ENCODE measurements at places on chromosomes 3 and 15.

DNA sequence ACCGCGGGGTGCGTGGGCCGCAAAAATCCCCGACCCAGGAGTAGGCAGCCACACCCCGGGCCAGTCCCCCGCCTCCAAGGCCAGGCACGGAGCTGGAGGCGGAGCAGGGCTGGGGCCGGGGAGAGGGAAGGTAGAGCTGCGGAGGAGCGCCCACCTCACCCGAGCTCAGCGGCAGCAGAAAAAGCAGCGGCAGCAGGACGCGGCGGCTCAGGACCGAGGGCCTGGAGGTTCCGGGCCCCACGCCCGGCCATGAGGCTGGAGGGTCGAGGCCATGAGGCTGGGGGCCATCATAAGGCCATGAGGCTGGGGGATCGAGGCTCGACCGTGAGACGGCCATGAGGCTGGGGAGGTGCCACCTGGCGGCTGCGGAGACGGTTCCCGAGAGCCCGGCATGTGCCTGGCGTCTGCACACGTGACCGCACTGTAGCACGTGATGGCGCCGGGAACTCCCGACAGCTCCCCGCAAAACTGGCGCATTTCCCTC, 32.9 kb upstream of the PRSS50 start:
- no peak for DNase-seq

- no peak for DNase-seq
Observed at GRCh38 chr3:114332342-114333179, 38.7 kb downstream of the TIGIT start.

GRCh38 chr3:112560721-112561483, 860 bp downstream of the ATG3 start:
- peak; percentile 49 for DNase-seq

DNA sequence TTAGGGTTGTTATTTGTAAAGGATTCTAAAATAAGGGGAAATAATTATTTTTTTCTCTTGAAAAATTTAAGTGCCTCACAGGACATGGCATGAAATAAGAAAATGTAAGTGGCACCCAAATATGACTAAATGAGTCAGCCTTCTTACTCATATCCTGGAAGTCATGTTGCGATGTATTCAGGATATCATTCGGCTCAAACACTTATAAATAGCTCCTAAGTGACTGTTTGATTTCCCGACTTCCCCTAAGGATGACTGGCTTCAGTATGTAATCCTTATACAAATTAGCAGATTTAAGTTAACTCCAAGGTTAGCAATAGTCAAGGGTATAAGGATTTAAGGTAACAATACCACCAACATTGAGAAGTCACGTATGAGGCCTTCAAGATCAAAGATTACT, 57.3 kb upstream of the OSTN start:
- no peak for DNase-seq

DNA sequence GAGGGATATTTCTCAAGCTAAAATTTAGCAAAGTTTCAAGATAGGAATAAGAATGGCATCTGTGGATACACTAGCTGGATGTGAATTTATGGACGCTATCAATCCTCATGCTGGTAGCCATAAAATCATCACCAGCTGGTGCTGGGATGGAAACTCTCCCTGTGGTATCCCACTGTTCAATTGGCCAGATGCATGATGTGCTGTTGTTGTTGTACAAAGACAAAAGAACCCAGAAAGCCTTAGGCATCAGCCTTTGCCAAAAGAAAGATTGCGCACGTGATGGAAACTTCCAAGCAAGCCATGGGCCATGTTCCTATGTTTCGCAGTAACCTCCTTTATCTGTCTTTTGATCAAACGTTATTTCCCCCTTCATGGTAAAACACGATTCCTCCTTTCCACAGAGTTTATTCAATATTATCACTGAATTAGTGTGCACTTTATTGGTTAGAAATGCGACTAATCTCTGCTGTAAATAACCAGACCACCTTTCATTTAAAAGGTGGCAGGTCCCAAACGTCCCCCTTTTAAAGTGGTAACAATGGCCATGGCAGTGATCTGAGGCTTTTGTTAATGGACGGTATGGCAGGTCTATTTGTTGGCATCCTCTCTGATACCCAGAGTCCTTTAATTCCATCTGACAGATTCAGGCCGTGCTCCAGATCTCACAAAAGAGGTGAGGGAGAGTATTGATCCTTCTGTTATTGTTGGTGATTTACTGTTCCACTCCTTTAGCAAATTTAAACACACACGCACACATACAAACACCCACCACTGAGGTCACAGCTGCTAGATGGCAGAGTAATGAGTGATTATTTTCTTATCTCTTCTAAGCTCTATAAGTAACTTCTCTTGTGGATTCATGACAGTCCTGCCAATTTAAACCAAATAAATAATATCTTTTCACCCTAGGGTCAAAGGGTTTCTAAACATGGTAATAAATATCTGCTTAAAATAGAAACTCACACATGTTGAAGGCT, 291.2 kb upstream of the KCNMB2 start:
- peak; percentile 10 for DNase-seq

DNA sequence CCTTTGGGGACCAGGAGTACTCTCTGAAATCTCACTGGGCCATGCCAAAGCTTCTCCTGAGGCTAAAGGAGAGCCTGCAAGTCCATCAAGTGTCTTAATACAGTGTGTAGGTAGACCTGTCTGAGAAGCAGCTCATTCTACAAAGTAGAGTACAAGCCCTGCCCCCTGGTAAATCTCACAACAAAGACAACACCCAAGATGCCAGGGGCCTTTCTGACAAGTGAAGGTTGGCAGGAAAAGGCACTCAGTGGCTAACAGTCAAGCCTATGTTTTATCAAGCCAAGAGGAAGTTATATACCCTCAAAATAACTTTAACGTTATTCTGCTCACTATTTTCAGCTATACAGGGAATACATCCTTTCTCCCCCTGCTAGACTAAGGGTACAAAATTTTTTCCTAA, 58.3 kb downstream of the NMNAT3 start:
- no peak for DNase-seq

DNA sequence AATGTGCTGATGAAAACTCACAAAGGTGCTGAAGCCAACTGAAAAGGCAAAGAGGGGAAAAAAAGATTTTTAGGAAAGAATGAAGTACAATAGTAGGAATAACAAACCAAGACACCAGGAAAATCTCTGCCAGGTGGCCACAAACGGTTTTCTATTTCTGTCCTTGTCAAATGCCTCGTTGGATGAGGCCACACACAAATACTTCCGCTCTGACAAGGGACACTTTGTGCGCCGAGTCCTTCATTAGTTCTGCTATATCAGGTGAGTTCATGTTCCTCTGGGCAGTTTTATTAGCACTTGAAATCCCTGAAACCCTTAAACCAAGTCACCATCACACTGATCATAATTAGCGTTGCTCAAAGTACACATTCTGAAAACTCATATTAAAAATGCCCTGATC, 373.1 kb downstream of the VPS13C start:
- no peak for DNase-seq

DNA sequence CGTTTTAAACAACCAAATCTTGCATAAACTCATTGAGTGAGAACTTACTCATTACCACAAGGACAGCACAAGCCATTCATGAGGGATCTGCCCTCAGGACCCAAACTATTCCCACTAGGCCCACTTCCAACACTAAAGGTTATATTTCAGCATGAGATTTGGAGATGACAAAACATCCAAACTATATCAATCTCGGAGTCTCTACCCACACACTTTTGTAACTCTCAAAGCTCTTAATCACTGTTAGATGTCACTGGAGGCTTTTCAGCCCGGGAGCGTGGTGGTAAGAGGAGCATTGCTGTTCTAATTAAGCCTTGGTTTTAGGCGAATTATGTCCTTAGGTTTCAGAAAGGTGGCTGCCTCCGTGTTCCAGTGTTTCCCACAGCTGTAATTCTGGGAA, 86.3 kb downstream of the CNTN6 start:
- DNase-seq = no peak

DNA sequence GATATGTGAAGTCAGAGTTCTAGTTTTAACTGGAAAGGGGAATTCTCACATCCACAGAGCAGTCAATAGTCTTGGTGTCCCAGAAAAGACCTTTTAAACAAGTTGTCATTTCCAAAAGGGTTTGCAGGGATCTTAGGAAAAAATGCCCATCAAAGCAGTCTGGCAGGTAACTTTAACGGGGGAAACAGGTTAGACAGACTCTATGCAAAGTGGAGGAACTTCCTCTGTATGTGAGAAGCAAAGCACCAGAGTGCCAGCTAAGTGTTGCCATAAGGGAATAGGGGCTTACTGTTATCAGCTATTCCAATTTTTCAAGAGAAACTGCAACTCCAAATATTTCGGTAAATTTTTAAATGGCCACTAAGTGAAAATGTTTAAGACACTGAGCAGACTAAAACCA, 307.9 kb upstream of the MDFIC2 start:
- DNase-seq = no peak

- no peak for DNase-seq
Observed at GRCh38 chr3:161567577-161568361, 71.2 kb downstream of the OTOL1 start.

DNA sequence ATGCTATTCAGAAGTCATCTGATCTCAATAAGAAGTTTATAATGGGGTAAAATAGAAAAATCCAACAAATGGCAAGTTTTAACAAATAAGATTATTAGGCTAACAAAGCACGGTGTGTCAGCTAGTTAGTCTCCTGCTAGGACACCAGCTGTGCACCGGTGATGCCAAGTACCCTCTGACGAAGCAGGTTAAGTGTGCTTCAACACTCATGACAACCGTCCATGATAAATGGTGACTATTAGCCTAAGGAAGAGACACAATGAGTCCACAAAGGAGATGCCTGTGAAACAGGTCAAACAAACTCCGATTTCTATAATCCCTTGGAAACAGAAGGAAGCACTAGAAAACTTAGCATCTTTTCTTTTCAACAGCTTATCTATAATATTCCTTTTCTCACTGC, 36.5 kb downstream of the ATP13A3 start:
- no peak for DNase-seq

- no peak for DNase-seq
Observed at GRCh38 chr3:63687278-63688225, 35.1 kb downstream of the SNTN start.

GRCh38 chr3:168117853-168118313, 22.2 kb upstream of the GOLIM4 start:
- no peak for DNase-seq

DNA sequence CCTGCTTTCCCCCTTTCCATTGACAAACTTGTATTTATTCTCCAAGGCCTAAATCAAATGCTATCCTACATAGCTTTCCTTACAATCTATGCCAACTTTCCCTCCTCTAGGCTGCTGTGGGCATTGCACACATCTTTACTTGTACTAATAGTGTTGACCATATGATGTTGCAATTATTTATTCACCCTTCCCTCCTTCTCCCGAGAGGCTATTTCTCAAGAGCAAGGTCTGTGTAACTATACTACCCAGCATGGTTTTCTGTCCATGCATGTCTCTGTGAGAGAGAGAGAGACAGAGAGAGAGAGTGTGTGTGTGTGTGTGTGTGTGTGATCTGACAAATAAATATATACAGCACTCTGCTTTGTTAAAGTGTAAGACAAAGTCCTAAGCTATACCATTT, 63.8 kb downstream of the GTPBP8 start:
- no peak for DNase-seq

GRCh38 chr3:28122227-28122626, 119.2 kb upstream of the CMC1 start:
- DNase-seq = no peak

DNA sequence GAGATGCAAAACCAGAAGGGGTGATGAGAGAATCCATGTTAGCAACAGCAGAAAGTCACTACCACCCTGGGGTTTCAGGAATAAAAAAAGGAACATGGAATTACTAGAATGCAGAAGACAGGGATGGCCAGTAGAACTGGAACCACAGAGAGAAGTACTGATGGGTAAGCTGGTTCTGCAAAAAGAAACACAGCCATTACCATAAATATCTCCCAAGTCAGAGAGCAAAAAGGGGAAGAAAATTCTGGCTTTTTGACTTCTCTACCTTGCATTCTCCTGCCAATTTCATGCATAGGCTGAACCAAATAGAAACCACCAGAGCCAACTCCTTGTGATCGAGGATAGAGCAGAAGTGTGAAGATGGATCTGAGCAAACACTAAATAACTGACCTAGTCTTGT, 550.4 kb upstream of the NAALADL2 start:
- DNase-seq = peak; percentile 31

DNA sequence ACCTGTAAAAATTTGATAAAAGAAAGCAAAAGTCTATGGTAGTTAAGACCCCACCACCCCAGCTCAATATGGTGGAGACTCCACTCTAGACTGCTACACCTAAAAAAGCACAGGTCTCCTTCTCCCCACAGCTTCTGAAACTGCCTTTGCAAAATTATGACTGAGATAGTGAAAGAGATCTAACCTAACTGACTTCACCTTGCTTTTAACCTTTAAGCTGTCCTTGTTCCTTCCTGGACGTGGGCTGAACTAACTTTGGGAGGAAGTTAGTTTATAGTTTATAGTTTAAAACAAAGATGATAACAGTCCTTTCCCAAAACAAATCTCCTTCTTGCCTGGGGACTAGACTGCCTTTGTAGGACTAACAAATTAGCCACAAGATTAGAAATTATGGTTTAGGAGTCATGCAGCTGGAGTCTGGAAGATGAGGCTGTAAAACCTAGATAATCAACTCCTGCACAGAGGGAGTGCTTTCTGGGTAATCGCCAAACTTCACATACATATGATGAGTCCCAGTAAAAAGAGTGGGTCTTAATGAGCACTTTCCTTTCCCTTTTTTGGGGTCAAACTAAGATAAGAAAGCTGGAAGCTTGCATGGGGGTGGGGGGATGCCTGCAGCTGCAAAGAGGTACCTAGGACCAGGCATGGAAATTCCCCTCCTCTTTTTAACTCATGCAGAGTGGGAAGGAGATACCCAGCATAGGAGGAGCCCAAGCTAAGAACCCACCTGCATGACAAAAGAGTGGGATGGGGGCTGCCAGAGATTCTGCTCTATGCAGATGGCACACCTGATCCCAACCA, 17.5 kb downstream of the CCR8 start:
- DNase-seq = no peak

DNA sequence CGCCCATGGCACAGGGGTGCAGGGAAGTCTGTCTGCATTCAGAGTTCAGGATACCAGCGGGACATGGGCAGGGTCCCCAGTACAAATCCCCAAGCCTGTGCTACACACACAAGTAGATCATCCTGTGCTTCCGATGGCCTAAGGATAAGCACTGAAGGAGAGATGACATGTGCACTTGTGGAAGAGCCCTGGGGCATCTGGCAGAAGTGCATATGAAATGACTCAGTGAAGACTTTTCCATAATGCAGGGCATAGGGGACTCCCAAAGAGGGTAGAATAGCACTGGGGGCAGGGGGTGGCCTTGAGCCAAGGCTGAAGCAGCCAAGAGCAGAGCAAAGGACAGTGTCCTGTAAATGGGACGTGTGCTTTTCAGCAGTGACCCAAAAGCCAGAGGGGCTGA, 22.9 kb downstream of the ADAMTS17 start:
- no peak for DNase-seq

DNA sequence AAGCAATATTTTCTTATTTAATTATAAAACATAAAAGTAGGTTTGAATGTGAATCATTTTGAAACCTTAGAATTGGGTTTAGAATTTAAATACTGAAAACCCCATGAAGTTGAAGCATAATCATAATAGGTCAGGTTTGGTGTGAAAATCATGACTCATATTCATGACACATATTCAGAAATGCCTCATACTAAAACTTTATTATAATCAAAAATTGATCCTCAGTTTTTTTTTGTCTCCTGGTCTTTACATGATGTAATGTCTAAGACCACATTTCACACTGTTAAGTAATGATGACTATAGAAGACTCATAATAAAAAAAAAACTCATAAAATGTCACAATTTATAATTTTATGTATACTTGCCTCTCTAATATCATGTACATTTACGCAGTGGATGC, 190.4 kb downstream of the FOXP1 start:
- no peak for DNase-seq

GRCh38 chr3:186802701-186803100, 3.6 kb downstream of the RFC4 start:
- no peak for DNase-seq

Measured in globus pallidus (tissue), 1 donor.